ENCODE measurements at places on chromosomes 2 and 18.

DNA sequence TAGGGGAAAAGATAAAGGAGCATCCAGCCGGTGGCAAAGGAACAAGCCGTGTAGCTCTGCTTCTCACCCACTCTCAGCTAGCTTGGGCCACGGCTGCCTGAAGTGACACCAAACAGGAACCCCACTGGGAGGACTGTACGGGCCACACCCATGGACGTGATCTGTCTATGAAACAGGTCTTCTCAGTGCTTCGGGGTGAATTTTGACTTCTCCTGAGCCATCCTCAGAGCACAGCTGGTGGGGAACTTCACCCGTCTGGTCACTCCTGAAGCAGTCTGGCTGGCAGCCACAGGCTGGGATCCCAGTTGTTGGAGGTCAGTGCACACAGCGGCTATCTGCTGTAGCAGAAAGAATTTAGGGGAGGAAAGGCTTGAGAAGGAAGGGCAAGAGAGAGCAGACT lies 223.8 kb downstream of the FAM210A start:
- no peak for DNase-seq

- DNase-seq = no peak
These were observed 14.3 kb downstream of the NCKAP5 start for GRCh38 chr2:133553838-133554408.

DNA sequence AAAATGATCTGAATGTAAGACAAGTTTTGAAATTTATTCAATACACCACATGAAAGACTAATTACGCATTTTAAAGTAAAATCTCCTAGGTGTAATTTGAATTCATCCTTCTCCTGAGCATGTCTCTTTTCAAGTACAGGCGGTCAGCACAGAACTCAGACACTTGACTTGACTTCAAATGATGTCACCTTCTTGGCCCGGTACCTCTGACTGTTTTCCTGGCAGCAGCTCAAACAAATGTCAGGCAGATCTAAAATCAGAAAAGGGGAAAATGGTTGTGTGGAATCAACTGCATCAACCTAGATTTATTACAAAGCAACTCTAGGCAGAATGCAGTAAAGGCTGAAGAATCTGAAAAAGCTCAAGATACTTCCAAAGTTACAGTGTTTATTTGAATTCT lies 11.4 kb upstream of the PROKR1 start:
- DNase-seq = peak; percentile 30

DNA sequence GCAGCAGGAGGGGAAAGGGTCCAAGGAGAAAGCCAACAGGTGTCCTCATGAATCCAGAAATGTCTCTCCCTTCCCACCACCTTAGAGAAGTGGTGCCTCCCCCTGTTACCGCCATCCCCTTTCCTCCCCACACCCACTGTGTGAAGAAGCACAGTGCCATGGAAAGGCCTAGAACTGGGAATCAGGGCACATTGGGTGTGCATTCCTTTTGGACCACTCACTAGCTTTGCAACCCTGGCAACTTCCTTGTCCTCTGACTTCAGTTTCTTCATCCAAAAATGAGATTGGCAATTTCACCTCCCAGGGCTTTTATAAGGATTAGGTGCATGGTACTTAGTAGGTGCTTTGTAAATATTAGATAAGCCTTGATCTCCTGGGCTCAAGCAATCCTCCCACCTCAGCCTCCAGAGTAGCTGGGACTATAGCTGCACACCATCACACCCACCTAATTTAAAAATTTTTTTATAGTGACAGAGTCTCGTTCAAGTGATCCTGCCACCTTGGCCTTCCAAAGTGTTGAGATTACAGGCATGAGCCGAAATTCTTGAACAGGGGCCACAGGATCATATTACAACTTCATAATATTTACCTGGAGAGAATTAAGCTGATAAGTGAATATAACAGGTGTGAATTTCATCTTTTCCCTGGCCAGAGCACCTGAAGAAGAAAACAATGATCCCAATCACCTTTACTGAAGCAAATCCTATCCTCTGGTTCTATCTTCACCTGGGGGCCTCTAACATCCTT lies 97.9 kb upstream of the TAF1B start:
- no peak for DNase-seq

- DNase-seq = peak; percentile 24
These were observed 306.6 kb downstream of the SUCLG1 start for GRCh38 chr2:84152462-84152861.

DNA sequence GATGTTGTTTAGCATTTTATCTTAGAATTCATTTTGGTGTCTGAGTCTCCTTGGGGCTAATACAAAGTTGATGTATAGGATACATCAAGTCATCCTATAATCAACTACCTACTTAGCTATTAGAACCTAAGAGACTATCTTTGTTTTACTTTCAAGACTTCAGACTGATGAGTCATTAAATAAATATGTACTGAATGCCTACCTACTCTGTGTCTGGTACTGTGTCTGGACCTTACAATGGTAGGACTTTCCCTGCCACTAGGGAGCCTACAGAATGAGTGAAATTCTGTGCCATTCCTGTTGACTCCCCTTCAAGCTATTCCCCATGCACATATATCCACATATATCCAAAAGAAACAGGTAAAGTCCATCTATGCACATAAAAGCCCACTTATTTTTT lies 114.5 kb downstream of the ERBB4 start:
- peak; percentile 17 for DNase-seq

DNA sequence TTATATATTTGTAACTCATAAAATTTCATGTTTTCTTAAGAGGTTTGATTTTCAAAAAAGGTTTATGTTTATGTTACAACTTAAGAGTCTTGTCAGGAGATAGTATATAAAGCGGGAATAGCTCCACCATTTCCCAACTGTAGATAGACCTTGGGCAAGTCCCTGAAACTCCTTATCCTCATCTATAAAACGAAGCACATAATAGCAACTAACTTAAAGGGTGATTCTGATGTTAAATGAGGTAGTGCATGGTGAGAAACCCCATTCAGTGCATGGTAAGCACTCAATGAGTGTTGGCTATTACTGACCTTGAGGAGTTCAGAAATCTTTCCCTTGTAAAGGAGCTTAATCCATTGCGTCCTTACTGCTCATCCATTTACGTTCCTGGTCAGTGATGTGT lies 34.1 kb downstream of the KCTD18 start:
- DNase-seq = no peak

DNA sequence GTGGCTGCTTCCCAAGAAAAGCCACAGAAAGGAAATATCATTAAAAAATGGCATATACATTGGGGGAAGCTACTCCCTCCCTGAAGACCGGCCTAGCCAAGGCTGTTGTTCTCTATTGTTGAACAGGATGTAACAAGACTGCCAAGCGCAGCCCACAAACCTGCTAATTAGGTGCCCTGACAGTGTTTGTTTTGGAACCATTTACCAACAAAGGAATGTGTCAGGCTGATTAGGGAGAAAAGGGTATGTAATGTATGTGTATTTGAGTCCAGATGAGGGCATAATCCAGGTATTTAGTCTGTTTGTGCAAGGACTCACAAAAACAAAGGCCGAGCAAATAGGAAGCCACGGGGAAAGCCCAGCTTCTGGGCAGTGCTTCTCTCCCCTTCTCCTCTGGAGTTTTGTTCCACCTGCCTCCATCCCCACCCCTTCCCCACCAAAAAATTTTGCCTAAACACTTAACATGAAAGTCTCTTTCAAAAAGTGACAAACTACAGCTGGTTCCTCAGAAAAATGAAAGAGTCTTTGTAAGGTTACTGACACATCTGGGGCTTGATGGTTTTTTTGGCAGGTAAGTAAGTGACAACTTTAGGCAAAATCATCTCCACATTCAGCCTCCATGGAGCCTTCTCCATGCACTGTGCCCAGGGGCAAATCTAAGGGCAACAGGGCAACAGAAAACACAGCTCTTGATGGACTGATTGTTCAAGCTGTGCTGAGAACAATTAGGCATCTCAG lies 78.3 kb upstream of the FZD5 start:
- DNase-seq = peak; percentile 93

- no peak for DNase-seq
These were observed 215.5 kb downstream of the RNF144A start for GRCh38 chr2:7132753-7133152.

GRCh38 chr2:176514805-176515500 lies 245.7 kb downstream of the MTX2 start:
- DNase-seq = peak; percentile 72

GRCh38 chr2:69017080-69017479 lies 4.1 kb downstream of the ANTXR1 start:
- no peak for DNase-seq

- DNase-seq = peak; percentile 24
These were observed 438 bp downstream of the HSPE1 start for GRCh38 chr2:197500503-197501131.

DNA sequence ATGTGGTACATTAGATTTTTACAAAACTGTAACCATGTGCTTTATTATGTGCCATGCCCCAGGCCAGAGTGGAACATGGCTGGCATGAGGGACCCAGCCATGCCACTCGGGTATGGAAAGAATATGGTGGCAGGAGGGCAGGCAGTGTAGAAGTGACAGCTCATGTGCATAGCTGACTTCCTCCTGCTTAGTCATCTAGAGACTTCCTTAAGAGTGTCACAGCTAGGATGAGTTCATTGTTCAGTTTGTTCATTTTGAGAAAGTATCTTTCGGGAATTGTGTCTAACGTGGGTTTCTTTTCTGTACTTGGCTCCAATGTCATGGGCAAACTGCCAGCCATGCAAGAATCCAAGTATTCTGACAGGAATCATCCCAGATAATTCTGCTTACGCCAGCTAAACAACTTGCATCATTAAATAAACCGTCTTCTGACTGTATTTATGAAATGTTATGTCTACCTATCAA lies 94.3 kb upstream of the ITGB6 start:
- DNase-seq = peak; percentile 93

DNA sequence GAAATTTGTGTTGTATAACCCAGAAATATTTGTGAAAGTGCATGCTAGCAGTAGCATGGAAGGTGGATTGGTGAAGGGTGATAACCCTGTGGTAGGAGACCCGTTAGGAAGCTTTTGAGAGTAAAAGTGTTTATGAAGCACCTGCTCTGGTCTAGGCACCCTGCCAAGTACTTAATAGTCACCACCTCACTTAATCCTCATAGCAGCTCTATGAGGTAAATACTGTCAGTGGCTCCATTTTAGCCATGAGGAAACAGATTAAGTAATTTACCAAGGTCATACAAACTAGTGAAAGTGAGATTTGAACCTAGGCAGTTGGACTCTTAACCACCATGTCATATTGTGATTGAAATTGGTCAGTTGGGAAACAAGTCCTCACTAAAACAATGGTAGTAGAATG lies 66.8 kb downstream of the TET3 start:
- peak; percentile 16 for DNase-seq

GRCh38 chr2:161352719-161353118 lies 44.5 kb downstream of the PSMD14 start:
- no peak for DNase-seq

DNA sequence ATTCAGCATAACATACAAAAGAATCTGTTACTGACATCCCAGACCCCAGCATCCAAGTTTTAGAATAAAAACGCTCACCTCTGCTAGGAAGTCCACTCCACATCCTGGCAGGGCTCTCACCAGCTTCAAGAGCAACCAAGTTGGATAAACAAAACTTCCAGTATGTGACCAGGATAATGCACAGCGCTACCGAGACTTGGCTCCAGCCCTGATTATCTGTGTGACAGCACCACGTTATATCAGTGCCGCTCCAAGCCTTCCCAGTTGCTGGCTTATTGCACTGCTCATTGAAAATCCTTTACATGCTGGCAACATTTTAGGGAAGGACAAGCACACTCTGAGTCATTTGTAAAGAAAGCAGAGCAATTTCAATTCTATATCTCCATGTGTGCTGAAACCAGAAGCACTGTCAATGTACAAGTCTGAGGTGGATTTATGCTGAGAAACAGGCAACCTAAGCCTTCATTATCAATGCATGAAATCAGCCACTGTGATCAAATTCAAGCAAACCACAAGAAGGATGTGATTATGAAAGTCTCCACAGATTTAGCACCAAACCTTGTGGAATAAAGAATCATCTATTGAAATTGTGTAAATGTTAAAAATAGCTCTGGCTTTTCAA lies 115.7 kb downstream of the ZNF385B start:
- DNase-seq = no peak

DNA sequence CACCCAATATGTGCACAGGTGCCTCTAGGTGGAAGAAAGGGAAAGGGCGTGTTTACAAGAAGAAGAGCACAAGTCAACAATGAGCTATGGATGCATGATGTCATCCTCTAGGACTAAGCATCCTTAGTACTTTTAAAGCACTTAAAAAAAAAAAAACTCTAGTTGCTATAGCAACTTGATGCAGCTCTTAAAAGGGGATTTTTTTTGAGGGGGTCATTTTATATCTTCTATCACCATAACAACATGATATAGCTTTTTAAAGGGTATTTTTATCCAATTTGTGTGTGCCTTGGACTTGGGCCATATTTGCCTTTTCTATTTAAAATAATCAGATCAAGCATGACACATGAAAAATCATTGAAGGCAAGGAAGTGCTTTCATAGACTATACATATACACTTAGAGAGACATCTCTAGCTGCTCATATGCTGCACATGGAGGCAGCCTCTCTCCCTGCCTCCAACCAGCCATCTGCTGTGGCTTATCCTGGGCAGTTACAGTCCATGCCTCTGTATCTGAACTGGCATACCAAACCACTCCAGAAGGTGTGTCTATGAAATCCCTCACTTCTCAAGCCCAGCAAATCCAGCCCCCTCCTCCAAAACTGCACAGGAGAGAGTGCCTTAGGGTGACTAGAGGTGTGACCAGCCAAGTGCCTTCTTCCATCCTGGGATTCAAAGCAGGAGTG lies 165.4 kb downstream of the MSH2 start:
- no peak for DNase-seq

GRCh38 chr2:210604666-210605065 lies 48.3 kb downstream of the CPS1 start:
- DNase-seq = no peak

GRCh38 chr18:13268158-13269012 lies 49.8 kb downstream of the LDLRAD4 start:
- DNase-seq = no peak

DNA sequence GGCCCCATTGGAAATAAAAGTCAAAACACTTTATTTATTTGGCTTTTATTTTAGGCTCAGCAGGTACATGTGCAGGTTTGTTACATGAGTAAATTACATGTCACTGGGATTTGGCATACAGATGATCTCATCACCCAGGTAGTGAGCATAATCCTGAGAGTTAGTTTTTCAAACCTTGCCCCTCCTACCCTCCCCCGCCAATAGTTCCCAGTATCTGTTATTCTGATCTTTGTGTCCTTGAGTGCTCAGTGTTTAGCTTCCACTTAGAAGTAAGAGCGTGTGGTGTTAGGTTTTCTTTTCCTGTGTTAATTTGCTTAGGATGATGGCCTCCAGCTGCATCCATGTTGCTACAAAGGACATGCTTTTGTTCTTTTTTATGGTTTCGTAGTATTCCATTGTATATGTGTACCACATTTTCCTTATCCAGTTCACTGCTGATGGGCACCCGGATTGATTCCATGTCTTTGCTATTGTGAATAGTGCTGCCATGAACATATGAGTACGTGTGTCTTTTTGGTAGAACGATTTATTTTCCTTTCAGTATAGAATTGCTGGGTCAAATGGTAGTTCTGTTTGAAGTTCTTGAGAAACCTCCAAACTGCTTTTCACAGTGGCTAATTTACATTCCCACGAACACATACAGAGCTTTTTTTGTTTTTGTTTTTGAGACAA lies 47.9 kb downstream of the ARMC9 start:
- no peak for DNase-seq
